ENCODE measurements at places on chromosomes 1 and 21.

DNA sequence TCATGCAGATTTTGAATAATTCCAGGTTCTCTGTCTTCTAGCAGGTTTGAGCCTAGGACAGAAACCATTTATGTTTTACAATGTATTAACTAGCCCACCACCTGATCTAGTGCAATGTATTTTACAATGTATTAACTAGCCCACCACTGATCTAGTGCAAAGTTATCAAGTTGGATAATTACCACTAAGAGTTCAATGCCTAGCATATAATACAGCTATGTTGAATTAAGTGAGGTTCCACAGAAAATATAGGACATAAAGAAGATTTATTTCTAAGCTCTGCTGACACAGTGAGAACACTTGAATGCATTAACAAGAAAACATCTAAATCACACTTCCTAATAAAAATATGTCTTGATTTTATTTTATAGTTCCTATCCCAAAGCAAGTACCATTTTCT, 854.6 kb upstream of the NEGR1 start:
- no peak for DNase-seq

DNA sequence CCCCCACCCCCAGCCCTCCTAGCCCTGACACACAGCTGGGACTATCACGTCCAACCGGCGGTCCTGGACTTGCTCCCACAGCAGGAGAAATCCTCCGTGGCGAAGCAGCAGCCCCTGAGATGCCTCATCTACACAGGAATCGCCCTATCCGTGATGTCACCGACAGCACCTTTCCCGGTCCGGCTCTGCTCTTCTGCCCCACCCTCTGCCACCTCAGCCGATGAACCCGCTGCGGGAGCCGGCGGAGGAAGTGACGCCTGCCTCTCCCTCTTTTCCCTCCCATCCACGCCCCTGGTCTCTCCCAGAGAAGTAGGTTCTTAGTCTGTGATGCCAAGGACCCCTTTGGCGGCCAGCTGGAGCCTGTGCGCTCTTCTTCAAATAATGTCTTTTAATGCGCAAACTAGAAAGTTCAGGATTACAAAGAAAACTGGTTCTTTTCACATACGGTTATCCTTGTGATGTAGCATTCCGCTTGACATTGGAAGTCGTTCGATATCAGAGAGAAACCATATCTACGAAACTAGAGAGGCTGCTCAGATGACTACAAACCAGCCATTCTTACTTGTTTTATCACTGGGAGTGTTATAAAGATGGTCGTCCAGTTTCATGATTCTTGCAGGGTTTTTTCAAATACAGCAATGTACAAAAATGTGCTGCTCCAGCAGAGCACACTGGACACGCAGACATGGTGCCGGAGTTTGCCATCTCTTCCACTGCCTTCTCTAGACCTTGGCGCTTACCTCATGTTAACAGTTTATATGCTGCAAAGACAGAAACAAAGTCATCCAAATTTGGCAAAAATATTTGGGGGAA, 120.3 kb downstream of the PPIAL4G start:
- no peak for DNase-seq

DNA sequence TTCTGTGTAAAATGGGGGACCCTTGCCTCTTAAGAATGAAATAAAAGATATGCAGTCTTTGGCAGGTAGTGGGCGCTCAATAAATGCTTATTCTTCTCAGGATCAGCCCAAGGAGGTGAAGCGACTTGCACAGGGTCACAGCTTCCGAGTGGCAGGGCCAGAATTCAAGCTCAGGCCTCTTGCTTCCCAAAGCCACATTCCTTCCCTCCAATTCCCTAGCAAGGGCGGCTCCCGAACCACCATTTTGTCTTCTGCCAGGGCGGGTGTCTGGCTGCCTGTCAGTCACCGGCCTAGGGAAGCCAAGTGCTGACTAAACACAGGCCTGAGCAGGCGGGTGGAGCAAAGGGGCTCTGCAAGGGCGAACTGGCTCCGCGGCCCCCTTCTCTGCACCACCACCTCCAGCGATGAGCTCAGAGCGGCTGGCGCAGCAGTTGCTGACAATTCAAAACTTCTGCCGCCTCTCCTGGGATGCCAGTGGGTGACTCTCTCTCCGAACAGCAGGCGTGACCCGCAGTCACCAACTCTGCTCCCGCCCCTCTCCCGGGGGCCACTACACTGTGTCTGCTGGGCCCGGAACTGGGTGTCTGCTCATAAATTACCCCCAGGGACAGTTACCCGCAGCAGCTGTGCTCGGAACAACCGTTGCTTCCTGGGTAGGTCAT, 10.8 kb downstream of the GPR3 start:
- no peak for DNase-seq

- DNase-seq, result no peak
These were observed 193.2 kb downstream of the TGFB2 start for GRCh38 chr1:218538341-218538740.

GRCh38 chr1:26553942-26554682, 24.6 kb downstream of the RPS6KA1 start:
- DNase-seq, result no peak

GRCh38 chr21:23639721-23640120, 1967.6 kb downstream of the MRPL39 start:
- no peak for DNase-seq

- no peak for DNase-seq
These were observed 108.1 kb downstream of the ATP1B1 start for GRCh38 chr1:169214598-169214997.

DNA sequence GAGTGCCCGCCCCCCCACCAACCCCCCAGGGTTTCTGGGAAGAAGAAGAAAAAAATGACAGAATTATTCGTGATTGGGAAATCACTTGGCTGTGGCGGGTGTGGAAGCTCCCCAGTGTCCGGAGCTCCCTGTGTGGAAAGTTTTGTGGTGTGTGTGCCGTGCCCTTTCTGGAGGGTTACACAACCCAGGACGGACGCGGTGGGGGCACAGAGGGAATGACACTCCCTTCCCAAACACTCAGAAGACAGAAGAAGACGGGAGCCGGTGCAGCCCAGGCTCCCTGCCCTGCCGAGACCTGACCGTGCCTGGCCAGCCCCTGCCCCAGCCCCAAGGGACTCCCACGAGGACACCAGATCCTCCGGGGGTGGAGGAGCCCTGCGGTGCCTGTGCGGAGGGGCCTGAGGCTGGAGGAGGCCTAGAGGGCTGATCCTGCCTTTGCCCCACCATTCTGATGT, 33.0 kb upstream of the ADARB1 start:
- no peak for DNase-seq

DNA sequence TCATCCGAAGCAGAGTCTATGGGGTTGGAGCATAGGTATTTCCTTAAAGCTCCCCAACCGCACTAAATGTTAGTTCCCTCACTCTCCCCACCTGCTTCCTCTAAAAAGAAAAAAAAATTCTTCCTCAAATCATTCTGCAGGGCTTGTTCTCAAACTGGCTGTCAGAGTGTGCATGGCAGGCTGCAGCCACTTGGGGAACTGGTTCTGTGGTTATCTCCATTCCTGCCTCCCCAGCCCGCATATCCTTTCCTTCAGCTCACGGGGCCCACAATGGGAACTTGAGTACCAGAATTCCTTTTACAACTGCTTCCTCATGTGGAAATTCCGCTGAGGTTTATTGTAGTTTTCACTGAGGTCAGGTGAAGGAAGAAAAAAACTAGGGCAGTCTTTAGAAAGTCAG, 159.2 kb downstream of the PIGK start:
- no peak for DNase-seq

GRCh38 chr1:84489766-84490165, 10.7 kb downstream of the RPF1 start:
- DNase-seq, result no peak

DNA sequence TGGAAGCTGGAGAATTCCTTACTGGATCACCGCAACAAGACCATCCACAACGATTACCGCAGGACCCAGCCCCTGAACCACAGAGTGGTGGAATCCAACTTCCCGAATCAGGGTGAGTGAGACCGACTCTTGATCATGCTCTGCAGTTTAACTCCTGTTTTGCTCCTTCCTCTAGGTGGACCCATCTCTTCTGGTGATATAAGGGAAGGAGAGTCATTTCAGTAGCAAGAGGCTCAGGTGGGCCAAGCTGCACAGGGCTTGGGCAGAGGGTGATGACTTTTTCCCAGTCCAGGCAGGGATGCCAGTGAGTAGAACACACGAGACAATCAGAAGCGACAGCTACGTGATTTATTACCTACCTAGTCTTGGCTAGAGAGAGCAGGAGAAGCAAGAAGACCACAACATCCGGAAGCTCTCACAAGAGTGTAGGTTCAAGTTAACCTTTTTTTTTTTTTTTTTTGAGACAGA, 25.2 kb downstream of the CA6 start:
- no peak for DNase-seq

DNA sequence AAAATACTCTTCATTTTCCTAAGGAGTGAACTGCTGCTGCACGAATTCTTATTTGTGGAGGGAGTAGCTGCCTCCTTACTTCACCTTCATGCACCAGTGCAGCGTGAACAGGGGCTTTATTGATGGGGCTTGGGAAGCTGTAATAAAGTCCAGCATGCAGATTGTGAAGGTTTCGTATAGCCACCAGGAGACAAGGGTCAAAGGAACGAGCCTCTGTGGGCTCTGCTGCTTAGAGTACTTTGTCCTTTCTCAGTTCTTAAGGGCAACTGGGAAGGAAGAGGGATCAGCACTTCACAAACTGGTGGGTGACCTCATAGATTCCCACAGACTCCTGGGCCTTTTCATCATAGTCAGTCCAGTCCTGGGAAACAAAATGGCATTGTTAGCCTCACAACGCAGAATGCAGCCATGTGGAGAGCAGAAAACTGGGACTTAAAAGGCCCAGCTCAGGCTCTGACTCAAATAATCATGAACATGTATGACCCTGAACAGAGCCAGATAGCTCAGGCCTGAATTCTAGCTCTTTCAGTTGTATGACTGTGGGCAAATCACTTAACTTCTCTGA, 6.0 kb downstream of the CZIB start:
- no peak for DNase-seq

- no peak for DNase-seq
These were observed 19.2 kb downstream of the NLRP3 start for GRCh38 chr1:247435030-247435758.

GRCh38 chr21:46159390-46159789, 4.0 kb upstream of the FTCD start:
- DNase-seq, result no peak

GRCh38 chr1:21295002-21295401, 4.7 kb upstream of the ECE1 start:
- no peak for DNase-seq

GRCh38 chr1:906600-907420, 16.9 kb upstream of the SAMD11 start:
- no peak for DNase-seq

GRCh38 chr1:235342039-235342438, 13.7 kb downstream of the GGPS1 start:
- DNase-seq, result no peak

DNA sequence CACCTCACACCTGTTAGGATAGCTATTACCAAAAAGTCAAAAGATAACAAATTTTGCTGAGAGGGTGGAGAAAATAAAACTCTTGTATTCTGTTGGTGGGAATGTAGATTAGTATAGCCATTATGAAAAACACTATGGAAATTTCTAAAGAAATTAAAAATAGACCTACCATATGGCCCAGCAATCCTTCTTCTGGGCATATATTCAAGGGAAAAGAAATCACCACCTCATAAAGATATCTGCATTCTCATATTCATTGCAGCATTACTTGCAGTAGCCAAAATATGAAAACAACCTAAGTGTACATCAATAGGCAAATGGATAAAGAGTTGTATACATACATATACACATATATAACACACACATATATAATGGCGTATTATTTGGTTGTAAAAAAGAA, 791.6 kb upstream of the RGS18 start:
- no peak for DNase-seq

- no peak for DNase-seq
These were observed 3.7 kb upstream of the DPT start for GRCh38 chr1:168732736-168733135.

DNA sequence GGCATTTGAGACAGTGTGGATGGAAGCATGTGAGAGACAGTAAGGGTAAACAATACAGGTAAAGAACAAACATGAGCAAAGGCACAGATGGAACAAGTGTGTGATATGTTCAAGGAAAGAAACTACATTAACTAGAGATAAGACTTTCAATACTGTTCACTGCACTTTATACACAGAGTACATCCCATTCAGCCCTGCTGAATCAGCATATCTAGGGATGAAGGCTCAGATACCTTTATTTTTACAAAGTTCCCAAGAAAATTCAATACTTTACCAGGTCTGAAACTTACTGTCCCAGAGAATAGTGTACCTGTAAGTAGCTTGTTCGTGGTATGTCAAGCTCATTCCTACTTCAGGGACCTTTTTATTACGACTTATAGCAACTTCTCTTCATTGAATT, 122.5 kb downstream of the LHX4 start:
- no peak for DNase-seq

GRCh38 chr21:27301220-27301619, 334.3 kb upstream of the ADAMTS5 start:
- DNase-seq, result no peak

GRCh38 chr1:214570442-214570841, 19.0 kb upstream of the PTPN14 start:
- DNase-seq, result no peak

- DNase-seq, result no peak
These were observed 21.9 kb downstream of the TMCC2 start for GRCh38 chr1:205249651-205250050.

DNA sequence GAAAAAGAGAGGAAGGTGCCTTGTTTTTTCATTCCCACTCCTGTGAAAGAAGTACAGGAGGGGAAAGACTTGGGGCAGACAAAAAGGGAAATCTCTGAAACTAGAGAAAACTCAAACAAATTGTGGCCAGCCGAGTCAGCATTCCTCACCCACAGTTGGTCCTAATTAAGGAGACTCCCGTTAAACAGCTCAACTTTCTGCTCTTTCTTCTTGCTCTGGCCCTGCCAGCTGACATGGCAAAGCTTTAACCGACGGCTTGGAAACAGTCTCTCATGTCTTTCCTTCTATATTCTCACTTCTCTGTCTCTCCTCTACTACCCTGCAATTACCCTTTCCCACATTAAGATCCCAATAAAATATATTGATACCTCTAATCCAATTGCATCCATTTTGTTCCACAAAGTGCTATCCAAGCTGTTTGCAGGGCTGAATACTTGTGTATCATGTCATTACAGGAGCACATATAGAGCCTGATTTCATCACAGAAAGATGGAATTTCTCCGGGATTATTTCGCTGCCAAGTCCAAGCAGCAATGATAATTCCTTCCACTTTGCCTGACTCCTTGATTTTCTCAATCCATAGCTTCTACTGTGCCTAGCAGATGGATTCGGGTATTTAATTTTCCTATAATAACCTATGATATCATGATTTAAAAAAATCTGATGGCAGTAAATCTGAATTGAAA, 65.4 kb upstream of the IPO9 start:
- no peak for DNase-seq

Measured in activated CD8-positive, alpha-beta memory T cell treated with anti-CD3 and anti-CD28 coated beads for 48 hours (primary cell).